Mammary epithelial cell (primary cell): ENCODE measurements at places on chromosomes 4 and X.
A peak's percentile ranks its signal among the peaks of the same experiment; 100 is the strongest.

GRCh38 chrX:74179499-74179898, 124.5 kb upstream of the ZCCHC13 start:
- no peak for DNase-seq

GRCh38 chr4:10816571-10816970, 132.0 kb upstream of the CLNK start:
- no peak for DNase-seq

- no peak for DNase-seq
Observed at GRCh38 chr4:79915246-79915645, 157.8 kb downstream of the ANTXR2 start.

DNA sequence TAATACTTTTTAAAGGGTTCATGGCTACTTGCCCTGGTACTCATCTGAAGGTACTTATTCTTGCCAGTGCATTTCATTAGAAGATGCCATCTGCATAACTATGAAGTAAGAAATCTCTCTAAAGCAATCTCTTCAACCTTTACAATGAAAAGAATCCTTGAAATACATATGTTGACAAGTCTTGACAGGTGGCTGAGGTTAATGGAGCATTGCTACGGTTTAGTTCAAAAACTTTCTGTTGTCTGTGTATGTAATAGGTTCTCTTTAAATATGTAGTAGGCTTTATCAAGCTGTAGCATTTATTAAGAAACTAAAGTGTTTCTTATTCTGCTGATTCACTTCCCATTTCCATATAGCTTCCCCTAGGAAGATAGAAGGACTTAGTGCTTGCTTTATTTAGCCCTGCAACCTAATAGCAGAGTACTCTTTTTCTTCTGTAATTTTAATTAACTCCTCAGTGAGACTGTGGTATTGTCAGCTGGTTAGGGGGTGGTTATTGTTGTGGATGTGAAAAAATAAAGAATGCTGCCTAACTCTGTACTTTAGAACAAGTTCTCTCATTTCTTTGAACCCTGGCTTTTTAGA, 39.3 kb downstream of the SLAIN2 start:
- peak; percentile 73 for DNase-seq

DNA sequence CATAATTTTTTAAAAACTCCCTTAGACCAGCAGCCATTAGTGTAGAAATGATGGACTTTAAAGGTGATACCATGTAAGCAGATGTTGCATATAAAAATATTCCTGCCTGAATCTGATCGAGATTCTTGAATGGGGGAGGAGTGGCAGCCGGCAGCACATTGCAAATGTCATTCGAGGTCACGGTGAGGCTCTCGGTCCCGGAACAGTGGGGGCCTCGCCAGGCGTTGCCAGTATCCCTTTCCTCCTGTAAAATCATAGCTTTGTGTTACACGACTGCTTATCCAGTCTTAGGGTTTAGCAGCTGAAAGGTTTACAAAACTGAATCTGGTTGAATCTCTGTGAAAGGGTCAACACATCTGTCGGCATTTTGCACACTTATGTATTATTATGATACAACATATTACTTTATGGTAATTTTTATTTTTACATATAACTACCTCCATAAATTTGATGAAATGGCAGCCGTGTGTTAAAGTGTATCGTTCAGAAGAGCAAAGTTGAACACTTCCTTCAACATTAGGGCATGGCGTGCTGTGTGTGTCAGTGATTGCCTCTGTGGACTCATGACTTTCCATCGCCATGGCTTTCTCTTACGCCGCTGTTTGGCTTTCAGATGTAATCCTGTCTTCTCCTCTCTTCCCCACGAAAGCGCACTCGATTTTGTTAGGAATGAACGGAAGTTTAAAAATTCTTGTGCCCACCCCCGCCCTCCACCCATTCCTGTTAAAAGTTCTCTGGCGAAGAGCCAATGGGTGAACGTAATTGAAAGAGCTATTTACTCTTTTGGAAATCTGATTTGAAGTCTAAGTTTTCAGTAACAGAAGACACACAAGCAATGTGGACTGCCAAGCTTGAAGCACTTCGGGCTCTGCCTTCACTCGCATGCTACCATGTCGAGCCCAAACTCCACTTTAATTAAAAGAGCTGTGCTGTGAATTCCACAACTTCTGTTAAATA, 114.8 kb downstream of the STOX2 start:
- no peak for DNase-seq

GRCh38 chr4:169275180-169275579, 4.4 kb upstream of the SH3RF1 start:
- no peak for DNase-seq

GRCh38 chr4:55397520-55398321, 2.0 kb downstream of the TMEM165 start:
- peak; percentile 86 for DNase-seq

- no peak for DNase-seq
Observed at GRCh38 chr4:170610434-170610833, 520.7 kb upstream of the AADAT start.

- DNase-seq = peak; percentile 47
Observed at GRCh38 chr4:112515198-112516065, 548 bp downstream of the NEUROG2 start.

- DNase-seq = peak; percentile 85
Observed at GRCh38 chr4:40662962-40663604, 33.4 kb upstream of the RBM47 start.

DNA sequence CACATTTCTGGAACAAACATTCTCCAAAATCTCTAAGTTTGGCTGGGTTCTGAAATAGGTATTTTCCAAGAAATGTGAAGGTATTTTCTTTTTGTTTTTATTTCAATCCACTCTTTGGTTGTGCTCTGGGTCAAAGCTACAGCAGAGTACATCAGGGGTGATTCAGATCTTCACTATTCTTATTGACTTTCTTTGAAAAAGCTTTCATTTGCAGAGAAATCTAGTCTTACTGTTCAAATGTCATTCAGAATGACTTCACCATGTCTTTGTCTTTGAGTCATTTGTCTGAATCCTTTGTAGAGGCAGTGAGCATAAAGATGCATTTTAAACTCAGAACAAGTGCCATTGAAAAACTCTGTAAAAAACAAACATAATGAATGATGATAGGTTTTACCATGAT, 547.2 kb upstream of the ADGRL3 start:
- DNase-seq = no peak

GRCh38 chrX:150869450-150869849, 29.0 kb downstream of the CD99L2 start:
- DNase-seq = no peak

DNA sequence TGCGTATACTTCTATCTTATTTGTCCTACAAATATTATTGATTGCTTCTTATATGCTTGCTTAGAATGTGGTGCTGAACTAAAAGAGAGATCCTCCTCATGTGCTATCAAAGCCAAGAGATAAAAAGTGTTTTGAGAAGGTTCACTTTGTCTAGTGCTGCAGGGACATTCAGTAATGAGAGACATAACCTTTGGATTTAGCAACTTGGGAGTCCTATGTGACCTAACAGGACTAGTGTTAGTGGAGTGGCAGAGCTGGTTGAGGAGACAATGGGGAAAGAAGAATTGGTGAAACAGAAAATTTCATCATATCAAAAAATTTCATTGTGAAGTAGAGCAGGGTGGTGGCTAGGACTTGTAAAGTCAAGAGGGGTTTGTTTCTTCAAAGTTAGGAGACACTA, 117.0 kb downstream of the RAPGEF2 start:
- no peak for DNase-seq

DNA sequence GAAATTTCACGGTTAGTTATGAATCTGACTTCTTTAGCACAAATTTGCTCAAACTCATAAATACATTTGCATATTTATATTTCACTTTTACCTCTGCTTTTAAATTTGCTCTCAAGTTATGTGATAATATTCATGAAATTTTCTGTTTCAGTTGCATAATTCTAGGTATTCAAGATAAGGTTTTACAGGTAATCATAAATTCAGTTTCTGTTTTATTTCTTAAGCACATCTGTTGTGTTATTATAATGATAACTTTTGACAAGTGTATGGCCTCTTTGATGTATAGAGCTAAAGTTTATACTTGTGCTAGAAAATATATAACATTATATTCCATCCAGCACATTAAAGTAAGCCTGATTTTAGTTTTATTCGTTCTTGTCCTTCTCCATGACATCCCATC, 308.1 kb downstream of the SLC7A11 start:
- no peak for DNase-seq

GRCh38 chrX:147912093-147912801, 528 bp downstream of the FMR1 start:
- peak; percentile 32 for DNase-seq

- no peak for DNase-seq
Observed at GRCh38 chrX:18674417-18674787, 2.5 kb upstream of the RS1 start.

- DNase-seq = no peak
Observed at GRCh38 chr4:156118507-156119220, 165.0 kb upstream of the CTSO start.

GRCh38 chr4:110371016-110371770, 104.8 kb upstream of the ENPEP start:
- no peak for DNase-seq

DNA sequence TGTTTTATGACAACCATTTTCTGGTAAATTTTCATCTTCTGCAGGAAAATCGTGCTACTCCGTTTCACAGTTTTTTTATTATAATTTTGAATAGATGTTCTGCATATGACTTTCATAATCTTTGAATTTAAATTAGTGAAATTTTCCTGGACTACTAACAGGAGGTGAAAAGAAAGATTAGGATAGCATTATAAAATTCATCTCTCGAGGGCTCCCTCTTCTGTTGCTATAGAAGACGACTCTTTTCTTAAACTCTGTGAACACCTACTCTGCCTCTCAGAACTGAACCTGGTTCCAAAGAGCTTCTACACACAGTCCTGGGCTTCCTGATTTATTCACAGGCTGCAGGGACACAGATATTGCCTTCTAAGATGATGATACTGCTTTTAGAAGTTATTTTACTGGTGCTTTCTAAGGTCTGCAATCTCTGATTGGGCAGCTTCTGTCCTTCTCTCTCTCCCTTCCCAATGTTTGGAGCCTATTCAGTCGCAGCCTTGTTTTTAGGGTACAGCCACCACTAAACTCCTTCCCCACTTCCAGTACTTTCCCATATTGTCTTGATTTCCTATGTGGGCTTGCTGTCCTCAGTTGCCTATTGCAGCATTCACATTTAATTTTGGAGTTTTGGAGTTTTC, 10.1 kb upstream of the SAP30 start:
- no peak for DNase-seq

DNA sequence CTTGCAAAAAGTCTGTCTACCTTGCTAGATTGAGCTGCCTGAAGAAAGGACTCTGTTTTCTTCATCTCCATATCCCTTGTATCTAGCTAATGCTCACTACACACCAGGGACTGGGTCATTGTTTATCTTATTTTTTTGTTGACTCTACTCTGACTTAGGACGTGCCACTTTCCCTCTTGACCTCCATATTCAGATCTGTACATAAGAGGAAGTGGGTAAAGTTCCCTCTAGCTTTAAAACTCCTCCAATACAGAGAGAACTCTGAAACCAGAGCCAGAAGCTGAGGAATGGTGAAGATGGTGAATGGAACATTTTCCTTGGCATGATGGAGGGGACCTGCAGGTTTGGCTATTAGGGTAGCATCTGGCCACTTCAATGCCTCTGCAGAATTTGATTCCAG, 2026.1 kb upstream of the TENM3 start:
- DNase-seq = no peak

GRCh38 chrX:9681422-9681821, 84.2 kb downstream of the GPR143 start:
- DNase-seq = no peak

- DNase-seq = no peak
Observed at GRCh38 chr4:1983846-1984405, 24.8 kb downstream of the NELFA start.

- no peak for DNase-seq
Observed at GRCh38 chrX:138082251-138082650, 516.3 kb downstream of the ZIC3 start.

GRCh38 chr4:136935305-136935704, 597.0 kb downstream of the PCDH18 start:
- no peak for DNase-seq

GRCh38 chrX:4435905-4436304, 722.5 kb upstream of the PRKX start:
- DNase-seq = no peak

DNA sequence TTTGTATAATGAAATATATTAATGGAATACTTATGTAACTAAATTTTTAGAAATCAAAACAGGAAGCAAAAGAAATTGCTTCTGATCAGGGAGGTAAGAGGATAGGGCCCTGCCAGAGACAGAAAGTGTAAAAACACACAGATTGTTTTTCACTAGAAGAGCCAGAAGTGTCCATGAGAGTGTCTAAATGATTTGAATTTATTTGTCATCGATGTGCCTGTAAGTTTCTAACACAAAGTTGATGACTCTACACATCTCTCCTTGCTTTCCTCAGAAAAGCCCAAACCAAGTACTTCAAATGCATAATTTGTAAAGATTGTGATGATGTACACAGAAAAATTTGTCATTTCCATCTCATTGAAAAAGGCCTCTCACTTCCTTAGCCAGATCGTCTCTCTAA, 80.6 kb downstream of the TMEM156 start:
- DNase-seq = no peak

DNA sequence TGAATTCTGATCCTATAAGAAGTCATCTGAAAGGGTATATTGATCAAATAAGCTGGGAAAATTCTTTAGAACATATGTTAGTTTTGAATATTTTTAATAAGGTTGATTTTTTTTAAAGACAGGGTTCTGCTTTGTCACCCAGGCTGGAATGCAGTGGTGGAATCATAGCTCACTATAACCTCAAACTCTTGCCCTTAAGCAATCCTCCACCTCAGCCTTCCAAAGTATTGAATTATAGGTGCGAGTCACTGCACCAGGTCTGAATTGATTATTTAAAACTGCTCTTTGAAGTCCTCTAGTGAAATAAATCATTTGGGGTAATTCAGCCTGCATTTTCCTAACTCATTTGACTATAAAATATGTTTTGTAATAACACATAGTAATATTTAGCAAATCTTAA, 812.3 kb downstream of the PDHA2 start:
- no peak for DNase-seq

- DNase-seq = no peak
Observed at GRCh38 chr4:185202984-185203485, 765 bp downstream of the CFAP97 start.

- no peak for DNase-seq
Observed at GRCh38 chrX:13695601-13696115, 6.7 kb downstream of the RAB9A start.

- no peak for DNase-seq
Observed at GRCh38 chr4:40731792-40732245, 17.9 kb upstream of the NSUN7 start.

DNA sequence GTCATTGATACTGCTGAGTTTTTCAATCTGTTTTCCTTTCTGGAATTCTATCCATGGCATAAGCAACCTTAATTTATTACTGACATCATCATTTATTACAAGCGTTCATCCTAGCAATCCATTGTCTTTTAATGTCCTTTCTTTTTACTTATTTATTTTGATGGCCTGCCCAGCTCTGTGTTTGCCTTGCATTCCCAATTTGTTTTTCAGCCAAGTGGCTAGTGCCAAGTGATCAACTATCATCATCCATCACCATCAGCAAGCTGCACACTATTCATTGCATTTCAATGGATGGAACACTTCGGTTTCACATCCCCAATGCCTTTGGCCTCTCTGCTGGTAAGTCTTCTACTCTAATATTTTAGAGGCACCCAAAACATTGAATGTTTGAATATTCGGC, 831.7 kb upstream of the EPHA5 start:
- DNase-seq = no peak

GRCh38 chr4:25209702-25210101, 24.1 kb upstream of the PI4K2B start:
- no peak for DNase-seq

- no peak for DNase-seq
Observed at GRCh38 chr4:121073672-121074381, 1.5 kb upstream of the NDNF start.
